ENCODE measurements at places on chromosomes 11 and 22. TPM values are rescaled to one million over a fixed set of nuclear protein-coding genes. Genes with fewer than 3 reads are reported as not detected.

GRCh38 chr22:32353292-32353691, 4.4 kb upstream of the RFPL3 start:
- no peaks in the 10 kb centered on the region for H3K36me3 ChIP-seq
- no peak overlapping the region for H3K4me3 ChIP-seq
- no peak overlapping the region for H3K27ac ChIP-seq

The MOB2 gene
- 15.2 TPM for total RNA-seq

DNA sequence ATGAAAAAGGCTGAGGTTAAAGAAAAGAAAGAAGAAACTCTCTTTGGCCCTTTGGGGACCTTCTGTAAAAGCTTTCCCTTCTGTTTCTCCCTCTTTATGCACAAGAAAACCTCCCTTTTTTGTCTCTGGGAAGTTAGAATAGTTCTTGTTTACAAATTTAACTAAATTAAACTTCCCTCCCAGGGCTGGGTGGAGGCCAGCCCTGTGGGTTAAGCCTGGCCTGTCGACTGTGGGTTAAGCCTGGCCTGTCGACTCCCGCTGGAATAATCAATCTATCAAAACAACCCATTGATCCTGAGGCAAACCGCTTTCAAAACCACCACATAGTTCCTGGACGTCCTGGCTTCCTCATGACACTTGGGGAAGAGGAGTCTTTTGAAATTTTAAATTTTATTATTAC, 1.2 kb upstream of the DRG1 start:
- H3K4me3 ChIP-seq, result no peak overlapping the region
- H3K27me3 ChIP-seq, result no peaks in the 10 kb centered on the region
- H3K36me3 ChIP-seq, result peaks cover 21% of the 10 kb centered on the region
- H3K4me1 ChIP-seq, result peaks cover 22% of the 10 kb centered on the region

- DNase-seq, result no peak
- H3K4me1 ChIP-seq, result no peaks in the 10 kb centered on the region
- no peak overlapping the region for H3K4me3 ChIP-seq
- H3K27ac ChIP-seq, result no peak overlapping the region
Measured at GRCh38 chr11:57896361-57897145, 127.1 kb upstream of the OR9Q1 start.

DNA sequence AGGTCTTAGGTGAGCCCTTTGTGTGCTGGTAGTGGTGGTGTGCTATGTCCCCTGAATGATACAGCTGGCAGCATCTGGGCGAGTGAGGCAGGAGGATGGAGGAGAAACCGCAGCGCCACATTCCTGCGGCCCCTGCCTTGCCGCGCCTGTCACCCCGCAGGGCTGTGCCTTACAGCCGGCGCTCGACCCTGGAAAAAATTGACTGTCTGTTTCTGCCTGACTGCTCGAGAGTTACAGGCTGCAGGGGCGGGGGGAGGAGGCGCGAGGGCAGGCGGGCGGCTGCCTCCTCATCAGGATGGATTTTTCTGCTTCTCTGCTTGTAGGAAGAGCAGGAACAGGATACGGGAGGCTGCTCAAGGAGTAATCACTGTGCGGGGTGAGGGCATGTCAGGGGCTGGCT, 443.4 kb downstream of the MIAT start:
- no peak overlapping the region for H3K27ac ChIP-seq
- no peaks in the 10 kb centered on the region for H3K4me1 ChIP-seq
- no peaks in the 10 kb centered on the region for H3K36me3 ChIP-seq
- peaks cover 38% of the 10 kb centered on the region for H3K27me3 ChIP-seq
- DNase-seq, result no peak

The THRSP gene
- total RNA-seq, result not detected

GRCh38 chr11:44316659-44317240, 6.8 kb upstream of the ALX4 start:
- H3K4me1 ChIP-seq, result peaks cover 11% of the 10 kb centered on the region
- H3K36me3 ChIP-seq, result no peaks in the 10 kb centered on the region
- H3K27me3 ChIP-seq, result peaks cover 99% of the 10 kb centered on the region
- DNase-seq, result no peak
- peak overlapping the region; percentile 23 for H3K4me3 ChIP-seq

- H3K36me3 ChIP-seq, result peaks cover 17% of the 10 kb centered on the region
- no peak for DNase-seq
- no peak overlapping the region for H3K27ac ChIP-seq
- no peaks in the 10 kb centered on the region for H3K27me3 ChIP-seq
- H3K4me1 ChIP-seq, result peaks cover 2% of the 10 kb centered on the region
Measured at GRCh38 chr11:124769806-124770774, 8.0 kb upstream of the ESAM start.

DNA sequence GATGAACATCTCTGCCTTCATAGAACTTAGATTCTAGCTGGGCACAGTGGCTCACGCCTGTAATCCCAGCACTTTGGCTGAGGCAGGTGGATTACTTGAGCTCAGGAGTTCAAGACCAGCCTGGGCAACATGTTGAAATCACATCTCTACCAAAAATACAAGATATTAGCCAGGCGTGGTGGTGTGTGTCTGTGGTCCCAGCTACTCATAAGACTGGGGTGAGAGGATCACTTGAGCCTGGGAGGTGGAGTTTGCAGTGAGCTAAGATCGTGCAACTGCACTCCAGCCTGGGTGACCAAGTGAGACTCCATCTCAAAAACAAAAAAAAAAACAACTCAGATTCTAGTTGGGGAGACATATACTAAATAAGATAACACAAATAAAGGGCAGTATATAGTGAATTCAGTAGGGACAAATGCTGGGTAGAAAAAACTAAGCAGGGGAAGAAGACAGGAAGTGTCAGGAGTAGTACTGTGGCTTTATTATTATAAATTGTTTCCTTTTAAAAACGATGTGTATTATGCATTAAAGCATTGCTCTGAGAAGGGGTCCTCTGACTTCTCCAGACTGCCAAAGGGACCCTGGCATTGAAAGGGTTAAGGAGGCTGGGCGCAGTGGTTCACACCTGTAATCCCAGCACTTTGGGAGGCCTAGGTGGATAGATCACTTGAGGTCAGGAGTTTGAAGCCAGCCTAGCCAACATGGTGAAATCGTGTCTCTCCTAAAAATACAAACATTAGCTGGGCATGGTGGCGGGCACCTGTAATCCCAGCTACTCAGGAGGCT, 46.7 kb downstream of the PACS1 start:
- H3K27me3 ChIP-seq, result no peaks in the 10 kb centered on the region
- peak overlapping the region; percentile 91 for H3K27ac ChIP-seq
- peaks cover 7% of the 10 kb centered on the region for H3K36me3 ChIP-seq
- peak overlapping the region; percentile 62 for H3K4me3 ChIP-seq
- DNase-seq, result no peak
- peaks cover 88% of the 10 kb centered on the region for H3K4me1 ChIP-seq

The INPP5J gene
- total RNA-seq, result 0.23 TPM

The CEND1 gene
- total RNA-seq, result 0.94 TPM

All from activated naive CD8-positive, alpha-beta T cell treated with anti-CD3 and anti-CD28 coated beads for 36 hours (primary cell).